D721Med (cell line): ENCODE measurements at places on chromosomes 7 and 10.

DNA sequence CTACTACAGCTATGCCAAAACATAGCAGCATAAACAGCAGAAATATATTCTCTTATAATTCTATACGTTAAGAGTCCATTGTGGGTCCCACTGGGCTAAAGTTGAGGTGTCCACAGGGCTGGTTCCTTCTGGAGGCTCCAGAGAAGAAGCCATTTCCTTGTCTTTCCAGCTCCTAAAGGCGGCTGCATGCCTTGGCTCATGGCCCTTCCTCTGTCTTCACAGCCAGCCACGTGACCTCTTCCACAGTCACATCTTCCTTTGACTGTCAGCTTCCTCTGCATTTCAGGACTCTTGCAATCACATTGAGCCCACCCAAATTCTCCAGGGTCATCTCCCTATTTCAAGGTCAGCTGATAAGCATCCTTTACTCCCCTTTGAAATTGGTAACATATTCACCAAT lies 17.2 kb downstream of the NACAD start:
- DNase-seq = no peak

GRCh38 chr7:74475243-74475986 lies 21.7 kb downstream of the GTF2IRD1 start:
- DNase-seq = no peak

- no peak for DNase-seq
These were observed 61.6 kb downstream of the LHPP start for GRCh38 chr10:124522933-124523871.

GRCh38 chr10:1624240-1624639 lies 113.1 kb downstream of the ADARB2 start:
- DNase-seq = no peak

- no peak for DNase-seq
These were observed 300.8 kb downstream of the PARD3 start for GRCh38 chr10:34514290-34514689.

GRCh38 chr10:84375011-84375410 lies 46.6 kb downstream of the CCSER2 start:
- DNase-seq = no peak

DNA sequence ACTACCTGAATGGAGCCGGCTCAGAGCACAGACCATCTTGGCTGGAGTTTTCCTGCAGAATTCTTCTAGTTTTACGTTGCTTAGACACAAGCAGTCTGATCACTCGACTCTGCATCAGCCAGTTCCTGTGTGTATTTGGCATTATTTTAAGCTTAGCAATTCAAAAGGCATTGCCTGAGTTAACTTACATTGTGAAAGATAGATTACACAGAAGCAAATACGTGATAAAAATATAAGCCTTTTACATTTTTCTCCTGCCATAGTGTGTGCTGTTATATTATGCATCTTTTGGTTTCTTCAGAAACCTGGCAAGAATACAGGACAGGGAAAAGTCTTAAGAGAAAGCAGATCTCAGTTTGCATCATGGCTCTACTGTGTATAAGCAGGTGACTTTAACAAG lies 98.1 kb downstream of the LRRC4 start:
- no peak for DNase-seq

DNA sequence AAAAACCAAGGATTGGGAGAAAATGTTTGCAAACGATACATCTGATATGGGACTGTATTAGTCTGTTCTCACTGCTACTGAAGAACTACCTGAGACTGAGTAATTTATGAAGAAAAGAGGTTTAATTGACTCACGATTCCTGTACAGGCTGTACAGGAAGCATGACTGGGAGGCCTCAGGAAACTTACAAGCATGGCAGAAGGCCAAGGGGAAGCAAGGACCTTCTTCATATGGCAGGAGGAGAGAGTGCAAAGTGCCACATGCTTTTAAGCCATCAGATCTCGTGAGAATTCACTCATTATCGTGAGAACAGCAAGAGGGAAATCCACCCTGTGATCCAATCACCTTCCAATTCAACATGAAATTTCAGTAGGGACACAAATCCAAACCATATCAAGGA lies 11.0 kb downstream of the ZNF713 start:
- no peak for DNase-seq
